ENCODE measurements at places on chromosomes 12 and 14.
A peak's percentile ranks its signal among the peaks of the same experiment; 100 is the strongest.

DNA sequence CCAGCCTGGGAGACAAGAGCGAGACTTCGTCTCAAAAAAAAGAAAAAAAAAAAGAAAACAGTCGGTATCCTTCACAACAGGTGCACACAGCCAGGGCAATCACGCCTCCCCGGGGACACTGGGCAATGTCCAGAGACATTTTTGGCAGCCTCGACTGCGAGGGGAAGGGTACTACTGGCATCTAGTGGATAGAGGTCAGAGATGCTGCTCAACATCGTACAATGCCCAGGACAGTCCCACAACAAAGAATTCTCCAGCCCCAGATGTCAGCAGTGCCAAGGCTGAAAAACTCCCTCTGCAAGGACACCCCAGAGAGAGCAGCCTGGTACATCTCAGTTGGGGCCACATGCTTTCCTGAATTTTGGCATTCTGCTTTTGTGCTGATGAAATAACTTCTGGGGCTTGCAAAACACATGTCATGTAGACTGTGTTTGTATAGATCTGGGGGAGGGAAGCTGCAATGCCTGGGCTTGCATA, 21.5 kb downstream of the ALDH2 start:
- peak; percentile 68 for DNase-seq

- DNase-seq = no peak
Measured at GRCh38 chr14:73724696-73725095, 10.5 kb upstream of the PNMA1 start.

GRCh38 chr12:61414470-61414869, 845.7 kb upstream of the USP15 start:
- DNase-seq = no peak

DNA sequence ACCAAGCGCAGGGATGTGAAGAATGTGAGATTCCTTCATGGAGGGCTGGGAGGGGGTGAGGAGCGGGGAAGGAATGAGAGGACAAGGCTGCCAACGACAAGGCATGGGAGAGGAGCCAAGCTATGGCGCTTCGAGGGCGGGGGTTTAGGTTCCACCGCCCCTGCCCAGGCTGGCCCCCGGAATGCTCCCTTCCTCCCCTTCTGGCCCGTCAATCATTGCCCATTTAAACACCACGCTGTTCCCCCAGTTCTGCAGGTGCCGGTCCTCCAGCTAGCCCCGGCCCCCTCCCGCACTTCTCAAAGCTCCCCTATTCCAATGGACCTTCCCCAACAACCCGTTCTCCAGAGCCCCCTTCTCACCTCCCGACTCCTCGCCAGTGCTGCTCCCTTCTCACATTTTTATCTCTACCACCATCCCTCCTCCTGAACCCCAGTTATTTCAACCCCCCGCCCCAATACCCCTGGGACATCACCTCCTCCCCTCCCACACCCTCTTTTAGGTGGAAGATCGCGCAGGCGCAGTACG, 428 bp downstream of the RNF41 start:
- DNase-seq = peak; percentile 91

- no peak for DNase-seq
Measured at GRCh38 chr14:98878282-98878681, 393.7 kb downstream of the BCL11B start.

Measured in fibroblast of skin of scalp (primary cell).